ENCODE measurements at places on chromosomes 1 and 21. TPM values are rescaled to one million over a fixed set of nuclear protein-coding genes. Genes with fewer than 3 reads are reported as not detected.

Gene ACTN2
- total RNA-seq, result 1,363 TPM

Gene RASAL2
- 34.3 TPM for total RNA-seq

GRCh38 chr1:156627313-156627880 is 8.2 kb downstream of the HAPLN2 start:
- DNase-seq, result no peak

GRCh38 chr1:78586572-78586971 is 33.7 kb upstream of the IFI44L start:
- DNase-seq, result no peak

Gene GBP7
- not detected for total RNA-seq

Gene LHX8
- total RNA-seq, result not detected

DNA sequence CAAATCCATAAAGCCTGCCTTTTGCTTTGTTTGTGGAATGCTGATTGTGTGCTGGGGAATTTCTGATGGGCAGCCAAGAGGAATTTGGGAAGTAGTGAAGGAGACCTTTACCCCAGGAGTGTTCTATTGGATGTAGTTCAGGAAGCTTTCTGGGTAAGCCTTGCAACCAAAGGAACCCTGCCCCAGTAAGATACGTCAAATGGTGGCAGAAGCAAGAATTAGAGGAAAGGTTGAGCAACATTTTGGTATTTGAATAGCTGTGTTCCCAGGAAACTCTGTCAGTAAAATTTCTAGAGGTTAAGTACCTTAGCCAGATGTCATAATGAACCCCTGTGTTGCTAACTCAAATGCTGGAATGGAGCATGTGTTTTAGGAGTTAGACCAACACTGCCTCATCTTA is 6.4 kb downstream of the MGST3 start:
- DNase-seq, result no peak

All from right cardiac atrium (tissue), 5 donors.